ENCODE measurements at places on chromosomes 4 and X.

DNA sequence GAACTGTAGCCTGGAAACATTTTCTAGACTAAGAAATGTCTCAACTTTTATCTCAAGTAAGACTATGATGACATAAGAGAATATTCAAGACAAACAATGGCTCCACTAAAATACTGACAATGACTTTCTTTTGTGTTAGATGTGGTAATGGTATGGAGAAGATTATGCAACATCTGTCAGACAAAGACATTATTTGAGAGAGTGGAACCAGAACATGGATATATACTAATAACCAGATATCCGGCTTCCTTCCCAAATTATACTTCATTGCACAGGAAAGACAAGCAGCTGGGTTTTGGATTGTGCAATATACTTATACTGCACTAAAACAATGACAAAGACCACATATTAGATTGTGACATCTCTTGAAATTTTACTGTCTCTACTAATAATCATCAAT lies 290.8 kb upstream of the GIMD1 start:
- DNase-seq = no peak

- DNase-seq = no peak
Measured at GRCh38 chr4:9927341-9928007, 93.8 kb downstream of the SLC2A9 start.

DNA sequence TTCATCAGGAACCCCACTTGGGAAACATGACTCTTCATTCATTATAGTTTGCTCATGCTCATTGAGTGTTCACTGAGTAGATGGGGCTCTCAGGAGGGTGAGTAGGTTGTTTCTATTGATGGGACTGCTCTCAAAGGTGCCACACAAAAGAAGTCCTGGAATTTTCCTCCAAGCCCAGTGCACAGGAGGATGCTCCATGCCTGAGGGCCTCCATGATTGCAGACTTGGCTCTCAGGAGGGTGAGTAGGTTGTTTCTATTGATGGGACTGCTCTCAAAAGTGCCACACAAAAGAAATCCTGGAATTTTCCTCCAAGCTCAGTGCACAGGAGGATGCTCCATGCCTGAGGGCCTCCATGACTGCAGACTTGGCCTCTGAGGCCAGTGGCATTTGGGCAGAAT lies 108.5 kb downstream of the ZNF674 start:
- no peak for DNase-seq

GRCh38 chr4:22522706-22523501 lies 7.0 kb upstream of the ADGRA3 start:
- DNase-seq = no peak

DNA sequence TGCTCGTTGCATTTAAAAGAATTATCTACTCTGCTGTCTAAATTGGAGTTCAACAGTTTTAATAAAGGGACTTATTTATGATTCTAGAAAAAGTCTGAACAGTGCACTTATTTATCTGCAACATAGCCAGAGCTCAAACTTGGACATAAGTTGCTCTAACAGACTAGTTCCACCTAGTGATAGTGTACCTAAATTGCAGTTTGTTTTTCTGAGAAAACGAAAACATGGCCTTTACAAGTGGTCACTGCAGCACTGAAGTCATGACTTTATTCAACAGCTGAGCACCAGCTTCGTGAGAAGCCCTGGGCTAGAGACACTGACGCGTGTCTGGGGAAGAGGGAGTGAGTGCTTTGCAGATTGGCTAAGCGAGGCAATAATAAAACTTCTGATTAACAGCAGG lies 77.3 kb upstream of the IGSF1 start:
- DNase-seq = no peak

Data from iPS DF 6.9 (cell line).